Omental fat pad (tissue), 4 donors: ENCODE measurements at places on chromosomes 3 and 15. TPM values are rescaled to one million over a fixed set of nuclear protein-coding genes. Genes with fewer than 3 reads are reported as not detected.
A peak's percentile ranks its signal among the peaks of the same experiment; 100 is the strongest.

DNA sequence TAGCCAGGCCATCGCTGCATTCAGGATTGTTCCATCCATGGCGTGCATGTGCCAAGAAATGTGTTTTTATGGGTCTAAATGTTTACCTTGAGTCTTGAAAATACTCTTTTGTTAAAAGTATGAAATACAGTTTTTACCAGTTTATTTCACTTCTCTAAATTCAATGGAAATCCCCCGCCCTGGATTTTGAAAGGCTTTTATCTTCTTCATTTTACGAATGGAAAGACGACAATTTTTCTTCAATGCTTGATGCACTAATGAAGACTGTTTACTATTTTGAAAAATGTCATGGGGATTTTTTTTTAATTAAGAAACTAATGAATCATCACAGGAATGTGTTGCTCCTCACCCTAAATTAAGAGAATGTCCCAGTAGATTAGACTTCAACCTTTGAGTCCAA lies 83.5 kb downstream of the FAM81A start:
- DNase-seq: no peak

Gene CDV3
- 190 TPM for total RNA-seq

Gene IL17RE
- total RNA-seq: 11.8 TPM

Gene IL12A
- 2.8 TPM for total RNA-seq

GRCh38 chr15:75801859-75802593 lies 41.2 kb upstream of the UBE2Q2 start:
- DNase-seq: peak; percentile 62

- DNase-seq: no peak
Measured at GRCh38 chr15:64687688-64688087, 87.7 kb downstream of the RBPMS2 start.

GRCh38 chr3:133330065-133330464 lies 69.8 kb upstream of the BFSP2 start:
- no peak for DNase-seq

GRCh38 chr15:32669896-32670611 lies 28.5 kb downstream of the SCG5 start:
- DNase-seq: no peak

GRCh38 chr3:195885036-195885891 lies 23.1 kb downstream of the TNK2 start:
- DNase-seq: no peak

- no peak for DNase-seq
Measured at GRCh38 chr15:76932135-76932966, 802 bp downstream of the RCN2 start.

GRCh38 chr3:155712008-155712407 lies 32.9 kb downstream of the PLCH1 start:
- DNase-seq: no peak

- DNase-seq: peak; percentile 72
Measured at GRCh38 chr3:39291903-39292329, 12.1 kb upstream of the CX3CR1 start.

- no peak for DNase-seq
Measured at GRCh38 chr3:127132876-127133275, 60.1 kb upstream of the PRR23E start.

- no peak for DNase-seq
Measured at GRCh38 chr3:21879184-21879886, 128.3 kb upstream of the ZNF385D start.

DNA sequence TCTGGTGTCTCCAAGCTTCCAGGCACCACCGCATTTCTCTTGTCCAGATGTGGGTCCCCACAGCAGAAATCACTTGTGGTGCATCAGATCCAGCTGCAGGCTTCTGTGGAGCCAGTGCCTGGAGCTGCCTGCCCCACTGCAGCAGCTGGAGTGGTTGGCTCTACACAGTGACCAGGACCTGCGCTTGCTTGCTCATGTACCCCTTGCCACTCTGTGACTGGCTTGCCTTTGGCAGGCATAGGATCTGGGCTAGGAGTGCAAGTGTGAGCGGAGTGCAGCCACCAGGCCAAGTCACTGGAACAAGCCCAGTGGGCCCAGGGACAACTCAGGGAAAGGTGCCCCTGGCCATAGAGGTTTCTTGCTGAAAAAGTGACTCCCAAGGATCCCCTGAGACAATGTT lies 1400.0 kb upstream of the ALCAM start:
- no peak for DNase-seq
